ENCODE measurements at places on chromosomes 3 and 15.

- peak; percentile 39 for DNase-seq
Measured at GRCh38 chr3:196219194-196219969, 3.0 kb downstream of the SLC51A start.

- no peak for DNase-seq
Measured at GRCh38 chr3:170745211-170745718, 124.7 kb downstream of the RPL22L1 start.

DNA sequence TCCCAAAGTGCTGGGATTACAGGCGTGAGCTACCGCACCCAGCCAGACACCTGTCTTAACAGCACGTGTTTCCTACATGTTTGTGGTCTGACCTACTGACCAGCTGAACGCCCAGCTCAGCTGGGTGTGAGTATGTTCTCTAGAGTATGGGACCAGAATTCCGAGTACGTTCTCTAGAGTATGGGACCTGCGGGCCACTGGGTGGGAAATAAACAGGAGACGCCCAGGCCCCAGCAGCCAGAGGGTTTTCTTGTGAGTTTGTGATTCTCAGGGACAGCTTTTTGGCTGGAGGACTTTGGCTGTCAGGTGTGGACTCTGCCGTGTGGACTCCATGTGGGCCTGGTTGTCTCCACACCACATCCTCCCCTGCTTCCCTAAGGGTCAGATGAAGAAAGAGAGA is 87.3 kb downstream of the CHRD start:
- DNase-seq: no peak

GRCh38 chr3:16178628-16178988 is 4.1 kb downstream of the GALNT15 start:
- no peak for DNase-seq

DNA sequence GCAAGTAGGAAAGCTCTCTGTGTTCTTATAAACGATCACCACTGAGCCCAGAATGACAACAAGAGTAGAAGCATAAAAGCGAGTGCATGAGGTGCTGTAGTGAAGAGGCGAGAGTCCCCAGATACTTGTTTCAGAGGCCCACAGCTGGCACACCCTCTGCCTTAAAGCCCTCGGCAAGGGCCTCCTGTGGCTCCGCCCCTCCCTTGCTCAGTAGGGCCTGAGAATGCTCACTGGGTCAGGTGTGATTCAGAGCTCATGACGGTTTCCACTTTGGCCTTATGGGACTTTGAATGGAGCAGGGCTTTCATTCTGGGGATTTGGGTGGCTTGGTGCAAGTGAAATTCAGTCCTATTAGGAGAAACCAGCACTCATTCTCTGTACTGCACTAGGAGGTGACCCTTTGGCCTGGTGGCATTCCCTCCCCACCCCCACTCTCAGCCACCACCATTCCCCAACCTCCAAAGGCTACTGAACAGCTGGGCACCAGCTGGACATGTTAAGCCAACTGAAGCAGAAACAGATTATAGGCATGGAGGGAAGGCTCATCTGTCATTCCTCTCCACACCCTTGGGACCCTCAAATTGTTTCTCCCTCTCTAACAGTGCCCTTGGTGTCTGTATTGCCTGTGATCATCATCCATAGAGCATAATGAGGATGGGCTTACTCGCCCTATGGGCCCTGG is 109.6 kb upstream of the CTDSPL start:
- DNase-seq: no peak

DNA sequence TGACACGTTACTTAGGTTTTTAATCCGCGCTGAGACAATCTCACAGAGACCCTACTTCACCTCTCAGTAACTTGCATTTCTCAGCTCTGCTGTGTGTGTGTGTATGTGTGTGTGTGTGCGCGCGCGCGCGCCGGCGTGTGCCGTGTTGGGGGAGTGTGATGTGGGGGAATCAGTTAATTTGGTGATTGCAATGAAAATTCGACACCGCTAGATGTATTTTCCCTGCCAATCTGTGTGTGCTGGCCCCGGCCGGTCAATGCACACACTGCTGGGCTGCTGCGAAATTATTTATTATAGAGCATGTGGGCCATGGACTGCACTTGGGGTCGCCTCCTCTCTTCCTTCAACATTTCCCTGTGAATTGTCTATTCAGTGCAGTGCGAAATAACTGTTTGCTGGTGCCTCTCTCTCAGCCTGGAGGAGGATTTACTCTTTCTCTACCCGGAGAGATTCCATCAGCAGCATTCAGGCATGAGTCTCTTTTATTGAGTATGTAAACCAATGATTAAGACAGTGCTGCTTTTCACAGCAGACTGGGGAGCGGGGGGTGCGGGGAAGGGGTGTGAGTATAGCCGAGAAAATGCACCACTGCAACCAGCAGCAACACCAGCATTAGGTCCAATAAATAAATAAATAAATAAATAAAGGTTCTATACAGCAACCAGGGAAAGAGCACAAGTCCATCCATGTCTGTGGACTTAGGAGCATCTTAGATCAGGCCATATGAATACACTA is 2.9 kb downstream of the CADM2 start:
- no peak for DNase-seq

DNA sequence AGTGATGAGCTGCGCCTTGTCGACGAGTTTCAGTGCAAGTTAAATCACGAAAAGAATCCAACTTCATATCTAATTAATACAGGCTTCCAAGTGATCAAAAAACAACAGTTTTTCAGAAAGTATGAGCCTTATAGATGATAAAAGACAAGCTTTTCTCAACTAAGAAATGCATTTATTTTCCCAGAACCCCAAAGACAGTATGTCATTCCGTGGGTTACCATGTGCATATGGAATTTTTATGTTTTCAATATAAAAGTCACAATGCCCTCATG is 442.8 kb downstream of the MAGI1 start:
- no peak for DNase-seq

DNA sequence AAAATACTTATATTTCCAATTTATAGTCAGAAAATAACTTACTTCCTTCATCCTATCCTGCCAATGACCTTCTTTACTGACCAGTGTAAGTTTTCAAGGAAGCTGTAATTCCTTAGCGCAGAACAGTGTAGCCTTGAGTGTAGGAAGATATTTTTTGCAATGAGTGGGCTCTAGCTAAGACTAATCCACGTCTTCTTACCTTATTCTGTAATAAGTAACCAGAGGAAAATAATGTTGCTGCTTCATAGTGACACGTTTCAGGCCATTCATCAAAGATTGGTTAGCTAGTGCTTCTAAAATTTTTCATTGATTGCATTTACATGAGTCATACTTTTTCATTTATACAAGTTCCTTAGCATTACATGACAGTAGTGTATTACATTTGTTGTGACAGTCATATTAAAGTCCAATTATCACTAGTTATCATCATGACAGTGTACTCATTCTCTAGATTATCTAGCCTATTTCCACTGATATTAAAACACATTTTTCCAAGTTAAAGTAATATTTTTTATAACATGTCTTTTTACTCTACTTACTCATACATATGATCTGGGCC is 403.8 kb upstream of the EPHA3 start:
- DNase-seq: no peak
